ENCODE measurements at places on chromosomes 11 and 22.
A peak's percentile ranks its signal among the peaks of the same experiment; 100 is the strongest.

- DNase-seq, result no peak
Measured at GRCh38 chr22:48798281-48799226, 1029.1 kb downstream of the BRD1 start.

DNA sequence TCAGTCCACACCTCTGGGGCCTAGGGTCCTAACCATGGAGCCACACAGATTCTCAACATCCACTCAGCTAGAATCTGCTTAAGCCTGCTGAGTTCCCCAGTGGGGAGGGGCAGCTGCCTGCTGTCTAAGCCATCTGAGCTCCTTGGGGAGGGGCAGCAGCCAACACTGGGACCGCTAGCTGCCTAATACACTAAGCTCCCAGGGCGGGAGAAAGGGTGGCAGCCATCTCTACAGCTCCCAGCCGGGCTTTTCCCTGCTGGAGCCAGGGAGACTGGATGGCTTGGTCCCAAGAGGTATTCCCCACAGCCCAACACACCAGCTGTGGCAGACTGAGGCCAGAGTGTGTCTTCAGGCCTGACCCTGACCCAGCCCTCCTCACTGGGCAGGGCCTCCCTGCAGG is 217.3 kb upstream of the TMEM45B start:
- DNase-seq, result no peak

- DNase-seq, result peak; percentile 58
Measured at GRCh38 chr22:23094695-23095681, 24.7 kb downstream of the GNAZ start.

- peak; percentile 54 for DNase-seq
Measured at GRCh38 chr11:19735157-19735908, 22.7 kb downstream of the NAV2 start.

DNA sequence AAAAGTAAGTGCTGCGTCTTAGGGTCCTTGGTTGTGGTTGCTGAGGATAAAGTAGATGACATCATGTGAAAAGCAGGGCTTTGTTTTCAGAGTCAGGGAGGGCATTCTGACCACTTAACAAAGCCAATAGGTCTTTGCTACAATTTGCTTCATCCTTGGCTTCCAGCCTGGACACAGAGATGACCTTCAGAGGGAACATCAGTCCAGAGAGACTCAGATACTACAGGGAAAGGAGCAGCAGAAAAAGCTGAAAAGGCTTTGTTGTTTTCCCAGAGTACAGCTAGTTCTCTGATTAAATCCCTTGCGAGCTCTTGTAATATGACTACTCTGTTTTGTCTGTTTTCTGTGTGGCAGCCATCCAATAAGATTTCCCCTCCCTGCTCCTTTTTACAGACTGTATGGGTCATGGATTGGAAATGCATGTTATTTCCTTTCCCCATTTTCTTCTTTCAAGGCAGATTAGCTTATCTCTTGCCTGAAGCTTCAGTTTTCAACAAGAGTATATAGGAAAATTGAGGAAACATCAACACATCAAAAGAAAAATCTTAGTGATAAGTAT is 31.9 kb downstream of the ATG13 start:
- DNase-seq, result no peak

DNA sequence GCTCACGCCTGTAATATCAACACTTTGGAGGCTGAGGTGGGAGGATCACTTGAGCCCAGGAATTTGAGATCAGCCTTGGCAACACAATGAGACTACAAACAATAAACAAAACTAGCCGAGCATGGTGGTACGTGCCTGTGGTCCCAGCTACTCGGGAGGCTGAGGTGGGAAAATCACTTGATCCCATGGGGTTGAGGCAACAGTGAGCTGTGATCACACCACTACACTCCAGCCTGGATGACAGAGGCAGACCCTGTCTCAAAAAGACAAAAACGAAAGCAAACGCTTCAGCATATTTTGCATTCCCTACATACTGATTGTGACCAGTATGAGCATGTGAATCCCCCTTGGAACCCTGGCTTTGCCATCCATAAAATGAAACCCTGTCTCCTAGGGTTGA is 33.9 kb upstream of the MN1 start:
- DNase-seq, result no peak

DNA sequence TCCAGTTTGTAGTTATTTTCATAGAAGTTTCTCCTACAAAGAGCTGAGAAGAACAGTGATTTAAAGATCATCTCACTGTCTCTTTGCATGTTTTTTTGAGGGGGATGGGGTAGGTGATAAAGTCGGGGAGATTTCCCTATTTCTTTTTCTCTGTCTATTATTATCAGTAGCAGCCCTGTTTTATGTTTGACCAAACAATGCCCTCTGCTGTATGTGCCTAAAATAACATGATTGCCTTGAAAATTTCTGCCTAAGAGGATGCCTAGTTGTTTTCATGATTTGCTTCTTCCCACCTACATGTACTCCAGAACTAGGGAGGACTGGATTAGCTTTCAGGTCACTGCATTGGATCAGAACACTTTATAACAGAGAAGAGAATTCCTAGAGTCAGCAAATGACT is 1330.2 kb downstream of the LRRC4C start:
- DNase-seq, result peak; percentile 40

DNA sequence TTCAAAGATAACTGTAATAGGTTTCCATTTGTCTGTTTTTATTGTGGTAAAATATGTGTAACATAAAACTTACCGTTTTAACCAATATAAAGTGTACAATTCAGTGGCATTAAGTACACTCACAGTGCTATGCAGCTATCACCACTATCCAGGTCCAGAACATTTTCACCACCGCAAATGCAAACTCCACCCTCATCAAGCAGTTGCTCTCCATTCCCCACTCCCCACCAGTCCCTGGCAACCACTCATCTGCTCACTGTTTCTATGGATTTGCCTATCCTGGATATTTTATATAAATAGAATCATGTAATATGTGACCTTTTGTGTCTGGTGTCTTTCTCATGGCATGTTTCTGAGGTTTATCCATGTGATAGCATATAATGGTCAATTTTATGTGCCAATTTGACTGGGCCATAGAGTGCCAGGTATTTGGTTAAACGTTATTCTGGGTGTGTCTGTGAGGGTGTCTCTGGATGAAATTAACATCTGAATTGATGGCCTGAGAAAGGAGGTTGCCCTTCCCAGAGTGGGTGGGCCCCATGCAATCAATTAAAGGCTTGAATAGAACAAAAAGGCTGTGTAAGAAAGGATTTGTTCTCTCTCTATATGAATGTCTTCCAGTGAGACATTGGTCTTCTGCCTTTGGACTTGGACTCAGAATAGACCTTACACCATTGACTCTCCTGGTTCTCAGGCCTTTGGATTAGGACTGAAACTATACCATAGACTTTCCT is 17.2 kb upstream of the SMCO4 start:
- DNase-seq, result no peak

DNA sequence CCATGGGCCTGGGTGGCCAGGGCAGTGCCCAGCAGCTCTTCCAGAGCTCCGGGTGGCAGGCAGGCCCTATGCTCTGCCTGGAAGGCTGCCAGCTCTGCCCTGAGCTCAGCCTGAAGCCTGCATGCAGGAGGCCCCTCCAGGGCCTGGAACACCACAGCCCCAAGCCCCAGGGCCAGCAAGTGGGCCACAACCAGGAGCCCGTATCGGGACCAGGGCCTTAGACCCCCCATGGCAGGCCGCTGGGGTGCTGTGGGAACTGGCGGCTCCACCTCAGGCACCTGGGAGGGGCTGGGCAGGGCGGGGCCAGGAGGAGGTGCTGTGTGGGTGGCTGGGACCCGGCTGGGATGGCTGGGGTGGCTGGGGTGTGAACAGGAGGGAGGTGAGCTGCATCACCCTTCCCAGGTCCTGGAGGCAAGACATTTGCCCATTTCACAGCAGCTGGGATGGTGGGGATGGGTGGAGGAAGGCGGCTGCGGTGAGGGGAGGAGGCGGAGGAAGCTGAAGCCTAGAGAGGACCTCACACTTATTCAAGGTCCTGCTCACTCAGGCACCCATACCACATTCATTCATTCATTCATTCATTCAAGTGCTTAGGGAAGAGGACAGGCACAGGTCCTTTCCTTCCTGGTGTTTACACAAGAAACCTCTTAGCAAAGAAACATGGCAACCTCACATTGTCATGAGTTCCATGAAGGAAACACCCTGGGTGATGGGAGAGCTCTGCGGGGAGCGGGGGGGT is at the start of gene KCNK7:
Gene KCNK7, minus strand, starts transcription at position 258 of the 739 bp plus-strand sequence. Its CDS starts 28 bp downstream, at position 230.
- no peak for DNase-seq

DNA sequence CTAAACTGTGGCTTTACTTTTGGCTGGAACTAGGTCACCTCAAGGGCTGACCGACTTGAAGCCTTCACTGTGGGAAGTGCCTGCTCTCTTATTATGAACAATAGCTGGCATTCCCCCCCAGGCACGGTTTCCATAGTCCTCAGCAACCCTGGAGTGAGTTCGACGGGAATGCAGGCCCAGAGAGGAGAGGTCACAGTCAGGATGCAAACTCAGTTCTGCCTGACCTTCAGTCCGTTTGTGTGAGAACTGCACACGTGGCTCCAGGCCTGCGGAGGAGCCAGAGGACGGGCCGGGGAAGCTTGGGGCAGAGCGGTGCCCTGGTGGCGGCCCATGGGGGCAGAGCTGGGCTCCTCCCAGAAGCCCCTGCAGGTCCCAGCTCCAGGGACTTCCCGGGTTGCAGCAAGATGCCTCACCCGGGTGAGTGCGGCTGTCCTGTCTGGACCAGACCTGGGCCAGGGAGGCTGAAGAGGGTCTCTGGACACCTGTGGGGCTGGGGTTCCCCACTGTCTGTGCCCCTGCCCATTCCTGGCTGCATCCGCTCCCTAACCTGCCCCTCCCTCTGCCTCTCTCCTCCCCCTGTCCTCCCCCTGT is 17.2 kb downstream of the SLC25A18 start:
- no peak for DNase-seq

DNA sequence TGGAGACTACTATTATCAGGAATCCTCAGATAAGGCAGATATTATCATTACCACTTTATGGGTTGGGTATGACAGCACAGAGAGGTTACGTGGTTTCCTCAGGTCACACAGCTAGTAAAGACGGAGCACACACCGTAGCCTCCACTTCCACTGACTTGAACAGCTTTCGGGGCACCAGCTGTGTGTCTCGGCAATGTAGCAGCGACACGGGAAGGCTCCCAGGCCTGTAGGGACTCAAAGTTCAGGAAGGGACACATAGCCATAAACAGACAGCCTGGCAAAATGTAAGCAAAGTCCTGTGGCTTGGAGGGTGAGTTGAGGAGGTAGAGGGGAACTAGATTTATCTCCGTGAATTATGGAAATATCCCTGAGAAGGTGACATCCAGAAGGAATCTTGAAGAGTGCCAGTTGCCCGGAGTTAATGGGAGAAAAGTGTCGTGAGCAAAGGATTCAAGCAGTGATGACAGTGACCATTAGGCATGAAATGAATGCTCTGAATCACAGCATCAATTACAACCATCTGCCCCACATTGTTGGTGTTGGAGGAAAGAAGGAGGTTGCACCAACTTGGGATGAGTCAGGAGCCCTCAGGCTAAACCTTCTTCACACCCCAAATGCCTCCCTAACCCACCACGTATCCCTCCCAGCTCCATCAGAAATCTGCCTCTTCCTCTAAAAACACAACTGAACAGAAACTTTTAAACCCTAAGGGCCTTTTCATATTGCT is 106.7 kb upstream of the ASPHD2 start:
- no peak for DNase-seq

DNA sequence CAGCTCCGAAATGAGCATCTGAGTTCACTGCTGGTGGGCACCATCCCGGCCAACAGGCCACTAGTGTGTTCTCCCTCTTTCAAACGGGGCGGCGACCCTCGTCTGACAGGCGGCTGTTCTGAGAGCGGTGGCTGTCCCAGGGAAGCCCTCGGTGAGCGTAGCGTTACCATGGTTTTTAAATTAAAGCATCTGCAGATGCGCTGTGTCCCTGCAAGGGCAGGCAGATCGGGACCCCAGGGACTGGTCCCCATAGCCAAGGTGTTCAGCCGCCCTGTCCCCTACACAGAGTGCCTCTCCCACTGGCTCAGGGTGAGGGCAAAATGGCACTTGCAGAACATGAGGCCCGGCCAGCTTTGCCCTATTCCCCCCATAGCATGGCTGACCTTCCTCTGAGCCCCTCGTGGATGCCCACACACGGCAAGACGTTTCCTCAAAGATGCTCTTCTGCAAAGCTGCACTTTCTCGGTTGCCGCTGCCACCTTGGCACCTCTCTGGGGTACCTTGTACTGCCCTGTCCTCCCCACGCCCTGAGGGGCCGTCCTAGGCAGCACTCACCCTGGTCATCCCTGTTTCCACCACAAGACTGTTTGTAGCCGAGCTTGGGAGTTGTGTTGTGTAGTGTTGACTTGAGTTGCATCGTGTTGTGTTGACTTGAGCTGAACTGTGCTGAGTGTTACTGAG is 51.9 kb upstream of the KCNQ1OT1 start:
- DNase-seq, result no peak

GRCh38 chr11:65355013-65355775 is 643 bp downstream of the TIGD3 start:
- DNase-seq, result peak; percentile 58

- DNase-seq, result no peak
Measured at GRCh38 chr11:115892016-115892415, 387.8 kb upstream of the CADM1 start.

DNA sequence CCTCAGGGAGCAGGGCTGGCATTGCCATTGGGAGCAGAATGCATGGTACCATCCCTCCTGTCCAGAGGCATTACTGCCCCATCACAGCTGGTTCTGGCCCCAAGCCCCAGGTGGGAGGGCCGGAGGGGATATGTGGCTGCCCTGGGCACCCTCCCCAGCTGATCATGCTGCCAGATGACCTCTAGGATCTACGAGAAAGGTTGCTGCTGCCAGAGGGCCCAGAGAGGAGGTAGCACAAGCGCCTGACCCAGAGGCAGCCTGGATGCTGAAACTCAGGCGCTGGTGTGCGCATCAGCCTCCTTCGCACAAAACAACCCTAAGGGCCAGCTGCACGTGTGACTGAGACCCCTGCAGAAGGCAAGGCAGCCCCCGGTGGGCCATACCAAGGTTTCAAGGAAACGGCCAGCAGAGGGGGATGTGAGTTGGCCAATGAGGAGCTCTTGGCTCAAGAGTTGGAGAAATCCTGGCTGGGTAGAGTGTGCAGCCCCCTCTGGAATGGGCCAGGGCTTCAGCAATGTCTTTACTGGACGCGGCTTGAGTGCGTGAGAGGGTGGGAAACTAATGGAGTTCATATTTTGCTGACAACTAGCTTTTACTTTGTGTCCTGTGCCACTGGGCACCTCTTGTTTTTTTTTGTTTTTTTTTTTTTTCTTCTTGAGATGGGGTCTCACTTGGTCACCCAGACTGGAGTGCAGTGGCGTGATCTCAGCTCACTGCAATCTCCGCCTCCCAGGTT is 88.3 kb upstream of the PARVA start:
- peak; percentile 39 for DNase-seq

- no peak for DNase-seq
Measured at GRCh38 chr22:37571258-37571991, 8.5 kb downstream of the LGALS2 start.

DNA sequence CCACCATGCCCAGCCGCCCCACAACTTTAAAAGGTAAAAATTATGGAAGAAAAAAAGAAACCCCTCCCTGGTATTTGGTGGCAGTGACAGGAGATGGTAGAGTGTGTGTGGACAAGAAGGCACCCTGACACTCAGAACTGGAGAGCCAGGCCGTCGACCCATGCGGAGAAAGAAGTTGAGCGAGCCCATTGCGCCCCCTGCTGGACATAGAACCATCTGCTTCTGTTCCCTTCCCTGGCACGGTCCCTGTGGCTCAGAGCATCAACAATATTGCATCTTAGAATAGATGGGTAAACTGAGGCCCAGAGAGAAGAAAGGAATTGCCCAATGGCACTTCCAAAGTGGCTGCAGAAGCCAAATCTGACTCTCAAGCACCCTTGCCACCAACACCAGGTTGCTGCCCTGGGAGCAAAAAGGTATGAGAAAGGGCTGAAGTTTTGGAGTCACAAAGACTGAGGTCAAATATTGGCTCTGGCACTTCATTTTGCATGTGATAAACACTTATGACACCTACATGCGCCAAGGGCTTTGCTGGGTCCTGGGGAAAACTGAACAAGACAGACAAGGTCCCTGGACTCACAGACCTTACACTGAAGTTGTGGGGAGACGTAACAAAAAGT is 8.6 kb downstream of the MRPL11 start:
- DNase-seq, result peak; percentile 83
